NCI-H1694 treated with DMSO at 0.1 percent for 48 hours (cell line): ENCODE measurements at places on chromosomes 2 and 18.

GRCh38 chr2:222299906-222300725, 1.3 kb upstream of the PAX3 start:
- no peak for DNase-seq

- no peak for DNase-seq
These were observed 18.8 kb upstream of the MAP3K20 start for GRCh38 chr2:173056705-173057364.

DNA sequence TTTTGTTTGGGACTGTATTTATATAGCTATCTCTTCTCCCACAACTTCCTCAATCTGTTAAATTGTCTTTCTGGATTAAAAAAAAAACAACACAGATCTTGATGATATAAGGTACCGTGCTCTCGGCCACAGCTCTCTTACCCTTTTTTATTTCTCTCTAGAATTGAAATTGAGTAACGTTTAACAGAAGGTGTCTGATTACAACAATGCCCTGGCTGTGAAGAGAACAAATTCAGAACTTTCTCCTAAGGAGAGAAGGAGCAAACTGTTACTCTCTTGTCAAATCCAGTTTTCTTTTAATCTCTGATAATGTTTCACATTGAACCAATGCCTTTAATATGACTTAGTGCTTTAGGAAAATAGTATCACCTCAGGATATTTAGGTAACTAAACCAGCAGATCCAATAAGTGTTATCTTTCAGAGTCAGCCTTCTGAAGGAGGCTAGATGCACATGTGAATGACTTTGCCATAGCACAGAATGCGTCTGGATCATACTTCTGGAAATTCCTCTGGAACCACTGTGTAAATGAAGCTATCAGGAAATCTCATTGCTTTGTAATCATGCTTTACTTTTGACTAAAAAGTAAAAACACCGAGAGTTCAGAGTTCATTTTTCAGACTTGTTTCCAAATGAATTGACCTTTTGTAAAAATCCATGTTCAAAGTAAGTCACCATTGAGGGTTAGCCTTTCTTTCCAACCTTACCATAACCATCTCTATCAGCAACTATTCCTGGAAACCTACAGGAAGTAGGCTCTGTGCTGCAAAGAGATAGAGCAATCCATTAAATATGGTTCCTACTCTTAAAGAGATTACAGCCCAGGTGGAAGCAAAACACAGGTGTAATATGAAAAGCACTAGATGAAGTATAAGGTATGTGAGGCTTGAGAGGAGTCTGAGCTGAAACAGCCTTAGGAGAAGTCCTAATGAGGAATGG, 147.0 kb upstream of the OSR1 start:
- no peak for DNase-seq

DNA sequence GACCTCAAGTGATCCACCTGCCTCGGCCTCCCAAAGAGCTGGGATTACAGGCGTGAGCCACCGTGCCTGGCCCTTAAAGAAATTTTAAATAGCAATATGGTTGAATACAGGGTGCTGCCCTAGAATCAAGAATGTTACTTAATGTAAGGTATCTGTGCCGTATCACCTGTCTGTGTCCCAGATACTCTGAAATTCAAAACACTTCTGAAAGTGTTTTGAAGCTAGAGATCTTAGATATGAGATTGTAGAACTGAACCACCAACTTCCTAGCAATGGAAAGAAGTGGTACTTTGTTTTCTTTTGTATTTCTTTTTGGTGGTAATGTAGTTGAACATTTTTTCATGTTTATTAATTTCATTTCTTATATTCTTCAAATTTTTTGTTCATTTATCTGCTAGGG, 13.0 kb downstream of the PTPN4 start:
- no peak for DNase-seq

DNA sequence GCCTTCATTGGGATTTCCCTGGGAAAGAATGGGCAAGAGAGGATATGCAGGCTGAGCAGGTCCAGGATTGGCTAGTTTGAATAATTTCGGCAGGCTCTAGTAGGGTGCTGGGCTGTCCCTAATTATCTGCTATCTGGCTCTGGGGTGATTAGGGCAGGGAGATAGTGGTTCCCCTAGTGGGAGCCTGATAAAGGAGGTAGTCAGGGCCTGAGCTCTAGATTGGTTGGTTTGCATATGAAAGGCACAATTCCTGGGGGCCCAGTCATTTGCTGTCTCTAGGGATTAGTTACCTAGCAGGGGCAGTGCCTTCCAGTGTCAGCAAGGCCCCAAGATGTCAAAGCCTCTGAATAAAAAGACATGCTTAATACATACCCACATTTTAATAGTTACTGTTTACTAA, 690.1 kb upstream of the KLHL29 start:
- no peak for DNase-seq

DNA sequence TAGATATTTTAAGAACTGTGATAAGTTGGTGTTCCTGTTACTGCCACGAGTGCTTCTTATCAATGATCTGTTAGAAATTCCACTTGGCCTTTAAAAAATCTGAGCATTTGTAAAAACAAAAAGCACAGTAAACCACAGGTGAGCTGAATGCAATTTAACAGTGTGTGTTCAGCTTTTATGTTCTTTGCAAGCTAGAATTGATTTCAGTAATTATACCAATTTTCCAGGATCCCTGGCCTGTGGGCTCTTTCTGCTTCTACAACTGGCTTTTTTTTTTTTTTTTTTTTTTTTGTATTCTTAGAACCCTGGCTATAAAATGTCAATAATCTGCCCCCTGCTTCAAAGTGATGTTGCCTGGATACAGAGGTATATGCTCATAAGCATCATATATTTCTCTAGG, 548.5 kb upstream of the SLC8A1 start:
- no peak for DNase-seq

- no peak for DNase-seq
These were observed 213.6 kb downstream of the RDH14 start for GRCh38 chr2:18346874-18347273.

DNA sequence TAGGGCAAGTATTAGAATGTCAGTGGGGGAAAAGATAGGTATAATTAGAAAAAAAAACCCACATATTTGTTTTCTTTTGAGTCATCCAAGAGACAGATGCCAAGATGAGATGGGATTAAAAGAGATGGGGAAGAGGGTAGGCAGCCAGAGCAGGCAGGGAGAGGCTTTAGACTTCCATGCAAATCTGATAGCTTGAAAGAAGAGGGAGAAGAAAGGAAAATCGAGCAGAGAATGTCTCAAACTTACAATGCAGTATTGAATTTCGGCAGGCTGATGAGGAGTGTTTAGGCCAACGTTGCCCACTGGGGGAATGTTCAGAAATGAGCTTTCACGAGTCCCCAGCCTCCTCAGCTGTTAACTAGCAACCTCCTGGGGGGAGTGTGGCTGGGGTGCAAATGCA, 91.3 kb downstream of the SPATS2L start:
- DNase-seq = no peak

- DNase-seq = no peak
These were observed 44.5 kb downstream of the PHLPP1 start for GRCh38 chr18:62759704-62760402.

GRCh38 chr2:9166579-9167377, 39.8 kb upstream of the ASAP2 start:
- no peak for DNase-seq

DNA sequence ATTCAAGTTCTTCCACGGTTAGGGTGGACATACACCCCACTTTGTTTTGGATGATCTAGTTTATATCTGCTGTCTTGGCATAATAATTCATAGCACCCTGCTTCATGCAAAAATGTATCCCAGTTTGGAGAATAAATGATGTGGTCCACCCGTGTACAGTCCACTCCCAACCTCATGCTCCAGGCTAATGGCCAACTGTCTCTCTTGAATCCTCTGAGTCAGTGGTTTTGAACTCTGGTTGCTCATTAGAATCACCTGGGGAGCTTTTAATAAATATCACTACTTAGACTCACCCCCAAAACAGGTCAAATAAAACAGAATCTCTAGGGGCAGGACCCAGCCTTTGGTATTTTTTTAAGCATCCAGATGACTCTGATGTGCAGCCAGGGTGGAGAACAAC, 78.5 kb downstream of the SDC1 start:
- no peak for DNase-seq

- DNase-seq = no peak
These were observed 14.3 kb downstream of the FRZB start for GRCh38 chr2:182852090-182852489.
